Activated B cell treated with CpG ODN at 0.5 μM for 24 hours (primary cell): ENCODE measurements at places on chromosomes 2 and 18.

- no peaks in the 10 kb centered on the region for H3K4me1 ChIP-seq
- DNase-seq, result no peak
- no peak overlapping the region for H3K4me3 ChIP-seq
- H3K36me3 ChIP-seq, result no peaks in the 10 kb centered on the region
- H3K27me3 ChIP-seq, result no peaks in the 10 kb centered on the region
Observed at GRCh38 chr2:73105511-73105971, 7.2 kb downstream of the RAB11FIP5 start.

- no peak overlapping the region for H3K27ac ChIP-seq
- DNase-seq, result no peak
- peaks cover 6% of the 10 kb centered on the region for H3K4me1 ChIP-seq
- no peak overlapping the region for H3K4me3 ChIP-seq
- H3K36me3 ChIP-seq, result no peaks in the 10 kb centered on the region
- H3K27me3 ChIP-seq, result peaks cover 18% of the 10 kb centered on the region
Observed at GRCh38 chr2:27288610-27289009, 6.4 kb downstream of the TRIM54 start.

- no peaks in the 10 kb centered on the region for H3K36me3 ChIP-seq
- no peak overlapping the region for H3K27ac ChIP-seq
- H3K27me3 ChIP-seq, result peaks cover 12% of the 10 kb centered on the region
- H3K4me1 ChIP-seq, result no peaks in the 10 kb centered on the region
- H3K4me3 ChIP-seq, result no peak overlapping the region
Observed at GRCh38 chr18:60038731-60039130, 138.9 kb downstream of the PMAIP1 start.

DNA sequence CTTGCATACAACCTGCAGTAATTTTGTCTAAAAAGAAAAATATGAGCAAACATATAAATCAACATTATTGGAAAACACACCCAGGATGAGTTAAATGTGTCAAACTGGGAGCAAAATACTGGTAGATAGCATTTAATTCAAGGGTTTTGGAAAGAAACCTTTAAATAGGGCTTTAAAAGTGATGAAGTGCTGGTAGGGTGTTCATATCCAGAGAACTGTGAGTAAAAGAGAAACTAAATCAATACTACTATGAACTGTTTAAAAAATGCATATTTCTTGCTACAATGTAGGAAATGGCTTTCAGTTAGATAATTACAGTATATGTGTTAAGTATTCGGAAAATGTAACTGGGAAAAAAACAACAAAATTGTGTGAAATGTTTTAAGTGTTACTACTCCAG is 117.8 kb downstream of the ATAD2B start:
- H3K27me3 ChIP-seq, result no peaks in the 10 kb centered on the region
- H3K27ac ChIP-seq, result no peak overlapping the region
- H3K36me3 ChIP-seq, result peaks cover 52% of the 10 kb centered on the region
- H3K4me1 ChIP-seq, result no peaks in the 10 kb centered on the region

DNA sequence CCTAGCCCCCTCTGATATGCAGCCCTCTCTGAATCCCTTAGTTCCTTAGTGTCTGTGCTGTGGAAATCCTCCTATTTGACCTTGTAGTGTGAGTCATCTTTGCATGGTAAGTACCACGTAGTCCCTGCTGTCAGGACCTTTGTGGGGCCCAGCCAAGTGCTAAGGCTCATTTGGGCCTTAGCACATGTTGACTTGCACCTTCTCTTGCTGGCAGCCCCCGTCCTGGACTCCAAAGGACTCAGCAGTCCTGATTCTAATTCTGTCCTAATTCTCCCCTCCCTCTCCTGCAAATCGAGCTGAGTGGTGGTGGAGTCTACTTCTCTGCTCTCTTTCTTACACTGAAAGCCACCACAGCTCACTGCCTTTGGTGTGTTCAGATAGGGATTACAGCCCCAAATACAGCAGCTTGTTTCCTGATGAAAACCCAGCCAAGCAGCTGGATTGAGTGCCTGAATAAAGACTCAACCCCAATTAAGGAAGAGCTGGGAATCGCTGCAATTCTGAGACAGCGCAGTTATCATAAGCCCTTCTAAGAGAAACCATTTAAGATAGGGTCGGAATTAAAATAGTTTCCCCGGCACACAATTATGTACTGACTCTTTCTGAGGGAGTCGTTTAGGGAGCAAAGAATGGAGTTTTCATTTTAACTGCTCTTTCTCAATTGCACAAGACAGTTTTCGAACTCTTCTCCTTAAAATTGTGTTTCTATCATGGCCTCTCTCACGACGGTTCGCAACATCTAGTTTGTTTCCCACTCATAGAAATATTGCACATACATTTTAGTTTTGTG is 215.6 kb upstream of the TNP1 start:
- no peak overlapping the region for H3K27ac ChIP-seq
- H3K27me3 ChIP-seq, result no peaks in the 10 kb centered on the region
- H3K4me3 ChIP-seq, result no peak overlapping the region
- no peaks in the 10 kb centered on the region for H3K4me1 ChIP-seq
- no peaks in the 10 kb centered on the region for H3K36me3 ChIP-seq

GRCh38 chr2:18119883-18120282 is 241.4 kb downstream of the KCNS3 start:
- H3K27ac ChIP-seq, result no peak overlapping the region
- H3K36me3 ChIP-seq, result no peaks in the 10 kb centered on the region
- DNase-seq, result no peak
- no peak overlapping the region for H3K4me3 ChIP-seq
- H3K27me3 ChIP-seq, result peaks cover 18% of the 10 kb centered on the region
- peaks cover 4% of the 10 kb centered on the region for H3K4me1 ChIP-seq

DNA sequence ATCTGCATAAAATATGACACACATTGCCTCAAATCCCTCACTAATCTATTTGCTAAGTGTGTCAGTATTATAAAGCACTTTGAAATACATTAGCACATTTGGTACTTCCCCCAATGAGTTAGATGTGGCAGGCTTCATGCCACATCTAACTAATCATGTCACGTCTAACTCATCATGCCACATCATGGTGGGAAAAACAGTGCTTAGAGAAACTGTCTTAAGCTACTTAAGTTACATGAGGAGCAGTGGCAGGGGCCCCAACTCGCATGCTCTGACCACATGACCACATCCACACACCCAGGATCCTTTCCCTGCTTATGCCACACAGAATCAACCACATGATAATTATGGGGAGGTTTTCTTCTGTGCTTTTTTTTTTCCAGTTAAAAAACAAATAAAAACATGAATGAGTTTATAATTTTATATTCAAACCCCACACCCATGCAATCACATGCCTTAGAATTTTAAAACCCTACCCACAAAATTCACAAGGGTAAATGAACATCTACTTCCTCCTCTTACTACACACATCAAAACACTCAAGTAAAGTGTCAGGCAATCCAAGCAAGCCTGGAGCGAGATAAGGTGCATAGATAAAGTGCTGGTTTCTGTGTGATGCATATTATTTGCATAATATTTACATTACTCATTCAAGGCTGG is 1.6 kb downstream of the ABCA12 start:
- H3K36me3 ChIP-seq, result no peaks in the 10 kb centered on the region
- H3K27me3 ChIP-seq, result no peaks in the 10 kb centered on the region
- H3K4me1 ChIP-seq, result no peaks in the 10 kb centered on the region
- no peak overlapping the region for H3K4me3 ChIP-seq

DNA sequence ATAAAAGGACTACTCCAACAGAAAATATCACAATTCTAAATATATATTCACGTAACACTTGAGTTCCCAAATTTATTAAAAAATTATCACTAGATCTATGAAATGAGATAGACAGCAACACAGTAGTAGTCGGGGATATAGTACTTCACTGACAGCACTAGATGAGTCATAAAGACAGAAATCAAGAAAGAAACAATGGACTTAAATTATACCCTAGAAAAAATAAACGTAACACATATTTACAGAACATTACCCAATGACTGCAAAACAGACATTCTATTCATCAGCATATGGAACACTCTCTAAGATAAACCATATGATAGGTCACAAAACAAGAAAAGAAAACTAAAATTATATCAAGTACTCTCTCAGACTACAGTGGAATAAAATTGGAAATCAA is 429.4 kb downstream of the MBD2 start:
- no peak overlapping the region for H3K4me3 ChIP-seq
- no peaks in the 10 kb centered on the region for H3K4me1 ChIP-seq
- no peak overlapping the region for H3K27ac ChIP-seq

DNA sequence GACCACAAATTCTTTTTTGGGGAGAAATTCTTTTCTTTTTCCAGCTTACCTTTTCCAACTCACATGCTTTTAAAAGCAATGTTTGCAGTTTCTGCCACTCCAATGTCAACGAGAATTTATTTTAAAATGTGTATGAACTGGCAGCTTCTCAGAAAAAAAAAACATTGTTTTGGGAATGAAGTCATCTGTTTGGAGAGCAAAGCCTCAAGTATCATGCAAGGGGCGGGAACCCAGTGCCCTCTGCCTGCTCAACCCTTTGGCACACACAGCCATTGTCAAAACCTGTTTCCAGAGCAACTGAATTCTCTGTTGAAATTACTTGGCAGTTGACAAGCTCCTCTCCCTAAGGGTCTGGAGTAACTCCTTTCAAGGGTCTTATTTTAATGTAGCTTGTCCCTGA is 128.5 kb downstream of the QPCT start:
- H3K4me1 ChIP-seq, result no peaks in the 10 kb centered on the region
- H3K27ac ChIP-seq, result no peak overlapping the region
- peaks cover 3% of the 10 kb centered on the region for H3K27me3 ChIP-seq
- H3K4me3 ChIP-seq, result no peak overlapping the region
- DNase-seq, result no peak
- H3K36me3 ChIP-seq, result no peaks in the 10 kb centered on the region

GRCh38 chr18:2302628-2303516 is 268.4 kb downstream of the METTL4 start:
- H3K27ac ChIP-seq, result no peak overlapping the region
- DNase-seq, result no peak
- no peaks in the 10 kb centered on the region for H3K36me3 ChIP-seq
